ENCODE measurements at places on chromosomes 5 and 9. TPM values are rescaled to one million over a fixed set of nuclear protein-coding genes. Genes with fewer than 3 reads are reported as not detected.

- DNase-seq, result no peak
These were observed 36.3 kb downstream of the KLHL3 start for GRCh38 chr5:137699336-137700281.

GRCh38 chr5:2908086-2908485 is 156.6 kb upstream of the IRX2 start:
- DNase-seq, result no peak

DNA sequence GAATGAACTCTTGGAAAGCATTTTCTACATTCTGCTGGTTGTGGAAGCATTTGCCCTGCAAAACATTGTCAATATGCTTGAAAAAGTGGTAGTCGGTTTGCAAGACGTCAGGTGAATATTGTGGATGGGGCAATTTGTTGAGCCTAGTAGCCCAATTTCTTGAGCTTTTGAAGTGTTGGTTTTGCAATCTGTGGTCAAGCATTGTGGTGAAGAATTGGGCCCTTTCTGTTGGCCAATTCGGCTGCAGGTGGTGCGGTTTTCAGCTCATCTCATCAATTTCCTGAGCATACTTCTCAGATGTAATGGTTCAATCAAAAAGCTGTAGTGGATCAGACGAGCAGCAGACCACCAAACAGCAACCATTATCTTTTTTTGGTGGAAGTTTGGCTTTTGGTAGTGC is 426.8 kb upstream of the CDH9 start:
- no peak for DNase-seq

DNA sequence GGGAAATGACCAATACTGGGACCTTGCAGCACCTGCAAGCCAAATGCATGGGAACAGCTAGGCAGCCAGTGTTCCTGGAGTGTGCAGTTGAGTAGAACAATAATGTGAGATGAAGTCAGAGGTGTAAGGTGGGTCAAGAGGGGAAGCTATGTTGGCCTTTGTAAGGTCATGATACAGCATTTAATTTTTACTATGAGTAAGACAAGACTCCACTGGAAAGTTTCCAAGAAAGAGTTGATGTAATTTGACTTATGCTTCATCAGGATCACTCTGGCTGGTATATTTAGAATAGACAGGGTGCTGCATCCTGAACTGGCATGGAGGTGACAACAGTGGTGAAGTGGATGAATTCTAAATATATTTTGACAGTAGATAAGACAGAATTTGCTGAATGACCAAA is 744.8 kb downstream of the KCTD16 start:
- DNase-seq, result no peak

DNA sequence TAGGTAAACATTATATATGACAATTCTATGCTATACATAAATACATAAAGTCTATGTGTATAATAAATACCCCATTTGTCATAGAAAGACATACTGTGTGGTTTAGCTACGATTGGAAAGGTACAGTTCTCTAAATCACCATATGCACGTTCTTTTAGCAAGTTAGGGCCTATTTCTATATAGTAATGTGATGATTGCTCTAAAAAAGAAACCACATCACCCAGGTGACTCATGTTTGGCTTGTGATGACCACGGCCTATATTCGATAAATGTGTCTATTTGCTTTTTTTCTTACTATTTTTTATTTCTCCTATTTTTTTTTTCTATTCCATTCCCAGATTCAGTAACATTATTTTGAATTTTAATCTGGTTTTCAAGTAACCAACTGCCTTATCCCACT is 34.7 kb downstream of the RETREG1 start:
- no peak for DNase-seq

GRCh38 chr5:61559146-61559545 is 227.1 kb downstream of the ZSWIM6 start:
- DNase-seq, result no peak

NR4A3 gene
- not detected for total RNA-seq

DNA sequence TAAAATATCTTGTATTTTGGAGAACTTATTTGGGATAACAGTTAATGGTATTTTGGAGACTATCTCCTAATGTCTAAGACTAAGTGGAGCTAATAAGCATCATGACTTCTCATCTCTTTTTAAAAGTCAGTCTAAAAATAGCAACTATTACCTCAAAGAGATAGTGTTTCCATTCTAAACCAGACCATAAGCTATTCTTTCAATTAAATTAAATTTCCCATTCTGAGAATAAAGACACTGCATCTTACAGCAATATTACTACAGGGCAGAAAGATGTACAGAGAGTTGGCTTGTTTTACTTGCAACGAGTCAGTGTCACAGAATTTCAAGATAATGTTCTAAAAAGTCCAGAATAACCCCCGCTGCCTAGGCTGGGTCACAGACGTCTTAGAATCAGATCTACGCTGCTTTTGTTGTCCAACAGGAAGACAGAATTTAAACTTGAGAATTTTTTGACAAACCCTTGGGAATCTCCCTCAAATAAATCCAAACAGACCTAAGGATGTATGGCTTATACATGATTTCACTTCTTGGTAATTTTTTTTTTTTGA is 98.9 kb downstream of the USP20 start:
- no peak for DNase-seq

DNA sequence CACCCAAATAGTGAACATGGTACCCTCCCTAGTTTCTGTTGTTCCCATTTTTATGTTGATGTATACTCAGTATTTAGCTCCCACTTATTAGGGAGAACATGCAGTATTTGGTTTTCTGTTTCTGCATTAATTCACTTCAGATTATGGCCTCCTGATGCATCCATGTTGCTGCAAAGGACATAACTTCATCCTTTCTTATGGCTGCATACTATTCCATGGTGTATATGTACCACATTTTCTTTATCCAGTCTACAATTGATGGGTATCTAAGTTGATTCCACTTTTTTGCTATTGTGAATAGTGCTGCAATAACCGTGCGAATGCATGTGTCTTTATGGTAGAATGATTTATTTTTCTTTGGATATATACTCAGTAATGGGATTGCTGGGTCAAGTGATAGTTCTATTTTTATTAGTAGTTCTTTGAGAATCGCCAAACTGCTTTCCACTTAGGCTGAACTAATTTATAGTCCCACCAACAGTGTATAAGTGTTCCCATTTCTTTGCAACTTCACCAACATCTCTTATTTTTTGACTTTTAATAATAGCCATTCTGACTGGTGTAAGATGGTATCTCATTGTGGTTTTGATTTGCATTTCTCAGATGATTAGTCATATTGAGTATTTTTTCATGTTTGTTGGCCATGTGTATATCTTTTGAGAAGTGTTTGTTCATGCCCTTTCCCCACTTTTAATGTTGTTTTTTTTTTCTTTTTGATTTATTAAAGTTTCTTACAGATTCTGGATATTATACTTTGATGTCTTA is 79.6 kb downstream of the SMIM15 start:
- DNase-seq, result no peak

DNA sequence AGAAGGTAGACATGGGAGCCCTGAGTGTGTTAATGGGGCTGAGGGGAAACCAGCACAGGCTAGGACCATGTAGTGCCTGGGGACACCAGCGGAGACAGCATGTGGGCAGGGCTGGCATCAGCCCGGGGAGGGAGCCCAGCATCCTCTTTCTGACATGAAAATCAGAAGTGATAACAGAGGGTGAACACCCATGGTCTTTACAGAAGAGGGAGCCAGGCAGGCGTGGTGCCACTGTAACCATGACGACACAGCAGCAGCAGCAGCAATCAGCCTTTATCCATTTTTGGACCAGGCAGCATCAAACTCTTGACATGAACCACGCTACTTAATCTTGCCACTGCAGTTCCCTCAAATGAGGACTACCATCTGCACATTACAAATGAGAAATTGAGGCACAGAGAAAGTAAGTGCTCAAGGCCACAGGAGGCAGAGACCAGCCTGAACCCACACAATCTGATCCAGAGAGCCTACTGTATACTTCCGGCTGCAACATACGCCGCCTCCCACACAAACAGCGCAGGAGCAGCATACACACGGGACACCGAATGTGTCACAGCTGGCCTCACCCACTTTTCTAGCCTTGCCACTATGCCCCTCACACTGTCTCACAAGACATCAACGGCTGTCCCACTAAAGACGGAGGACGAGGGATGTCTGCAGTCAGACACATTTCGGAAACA is 23.8 kb downstream of the CAMSAP1 start:
- DNase-seq, result no peak

SHOC1 gene
- not detected for total RNA-seq
